Activated CD4-positive, alpha-beta memory T cell treated with anti-CD3 and anti-CD28 coated beads for 36 hours (primary cell): ENCODE measurements at places on chromosomes 16 and 17.
A peak's percentile ranks its signal among the peaks of the same experiment; 100 is the strongest.

GRCh38 chr17:56983366-56983765 is 5.4 kb downstream of the SCPEP1 start:
- peaks cover 9% of the 10 kb centered on the region for H3K4me1 ChIP-seq
- no peaks in the 10 kb centered on the region for H3K27me3 ChIP-seq
- H3K4me3 ChIP-seq = no peak overlapping the region
- H3K27ac ChIP-seq = no peak overlapping the region

- no peak overlapping the region for H3K27ac ChIP-seq
- DNase-seq = no peak
- H3K36me3 ChIP-seq = no peaks in the 10 kb centered on the region
- H3K27me3 ChIP-seq = peaks cover 3% of the 10 kb centered on the region
Observed at GRCh38 chr16:86910161-86910769, 331.9 kb downstream of the FOXL1 start.

DNA sequence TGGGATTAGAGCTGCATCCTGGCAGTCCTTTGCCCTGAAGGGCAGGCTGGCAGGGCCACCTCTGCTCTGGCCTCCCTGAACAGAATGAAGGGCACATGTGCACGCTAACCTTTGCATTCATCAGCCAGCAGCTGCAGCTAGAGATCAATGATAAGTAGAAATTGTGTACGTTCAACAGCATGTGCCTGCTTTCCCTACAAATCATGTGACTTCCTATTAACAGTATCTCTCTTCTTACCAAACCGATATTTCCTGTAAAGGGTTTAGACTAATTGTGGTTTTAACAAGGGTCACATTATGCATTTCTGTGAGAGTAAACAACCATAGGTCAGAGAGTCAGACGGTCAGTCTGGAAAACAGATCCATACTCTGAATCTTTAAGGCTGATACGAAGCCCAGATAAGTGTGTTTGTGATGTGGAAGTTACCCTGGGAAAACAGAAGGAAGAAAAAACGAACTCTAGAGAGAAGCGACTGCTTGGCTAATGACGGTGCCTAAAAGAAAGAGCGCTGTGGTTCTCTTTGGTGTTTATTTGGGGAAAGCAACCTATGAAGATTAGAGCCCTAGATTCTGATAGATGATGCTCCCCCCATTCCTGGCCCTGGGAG is 219.4 kb downstream of the MAF start:
- H3K4me1 ChIP-seq = peaks cover 28% of the 10 kb centered on the region
- H3K27ac ChIP-seq = peak overlapping the region; percentile 67

DNA sequence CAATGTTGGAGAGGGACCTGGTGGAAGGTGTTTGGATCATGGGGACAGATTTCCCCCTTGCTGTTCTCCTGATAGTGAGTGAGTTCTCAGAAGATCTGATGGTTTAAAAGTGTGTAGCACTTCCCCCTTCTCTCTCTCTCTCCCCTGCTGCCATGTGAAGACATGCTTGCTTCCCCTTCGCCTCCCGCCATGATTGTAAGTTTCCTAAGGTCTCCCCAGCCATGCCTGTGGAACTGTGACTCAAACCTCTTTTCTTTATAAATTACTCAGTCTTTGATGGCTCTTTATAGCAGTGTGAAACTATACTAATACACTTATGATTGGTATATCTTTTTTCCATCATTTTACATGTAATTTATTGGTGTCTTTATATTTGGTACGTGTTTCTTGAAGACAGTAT is 13.4 kb downstream of the ADGRG5 start:
- no peaks in the 10 kb centered on the region for H3K27me3 ChIP-seq
- H3K4me1 ChIP-seq = peaks cover 8% of the 10 kb centered on the region
- peaks cover 9% of the 10 kb centered on the region for H3K36me3 ChIP-seq
- no peak for DNase-seq

DNA sequence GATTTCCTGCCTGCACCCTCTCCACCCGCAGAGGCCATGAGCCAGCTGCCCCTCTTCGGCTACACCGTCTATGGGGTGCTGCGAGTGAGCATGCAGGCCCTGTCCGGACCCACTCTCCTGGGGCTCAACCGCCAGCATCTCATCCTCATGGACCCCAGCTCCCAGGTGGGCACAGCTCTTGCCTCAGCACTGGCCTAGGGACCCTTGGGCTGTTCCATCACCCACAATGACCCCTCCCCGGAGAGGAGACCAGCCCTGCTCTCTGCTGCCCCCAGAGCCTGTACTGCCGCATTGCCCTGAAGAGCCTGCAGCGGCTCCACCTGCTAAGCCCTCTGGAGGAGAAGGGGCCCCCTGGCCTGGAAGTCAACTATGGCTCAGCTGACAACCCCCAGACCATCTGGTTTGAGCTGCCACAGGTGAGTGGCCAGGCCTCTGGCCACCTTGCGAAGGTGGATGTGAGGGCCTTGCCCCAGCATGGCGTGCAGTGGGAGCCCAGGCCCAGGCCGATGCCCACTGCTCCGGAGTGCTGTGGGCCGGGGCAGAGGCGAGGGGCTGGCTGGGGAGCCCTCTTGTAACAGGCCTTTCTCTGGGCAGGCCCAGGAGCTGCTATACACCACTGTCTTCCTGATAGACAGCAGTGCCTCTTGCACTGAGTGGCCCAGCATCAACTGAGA is 7.3 kb upstream of the SMIM5 start:
- no peak overlapping the region for H3K4me3 ChIP-seq
- no peak overlapping the region for H3K27ac ChIP-seq
- H3K4me1 ChIP-seq = no peaks in the 10 kb centered on the region
- H3K27me3 ChIP-seq = no peaks in the 10 kb centered on the region

- no peak overlapping the region for H3K27ac ChIP-seq
- H3K27me3 ChIP-seq = no peaks in the 10 kb centered on the region
- no peaks in the 10 kb centered on the region for H3K36me3 ChIP-seq
- H3K4me1 ChIP-seq = no peaks in the 10 kb centered on the region
- DNase-seq = no peak
Observed at GRCh38 chr16:47057630-47057993, 84.1 kb upstream of the DNAJA2 start.

DNA sequence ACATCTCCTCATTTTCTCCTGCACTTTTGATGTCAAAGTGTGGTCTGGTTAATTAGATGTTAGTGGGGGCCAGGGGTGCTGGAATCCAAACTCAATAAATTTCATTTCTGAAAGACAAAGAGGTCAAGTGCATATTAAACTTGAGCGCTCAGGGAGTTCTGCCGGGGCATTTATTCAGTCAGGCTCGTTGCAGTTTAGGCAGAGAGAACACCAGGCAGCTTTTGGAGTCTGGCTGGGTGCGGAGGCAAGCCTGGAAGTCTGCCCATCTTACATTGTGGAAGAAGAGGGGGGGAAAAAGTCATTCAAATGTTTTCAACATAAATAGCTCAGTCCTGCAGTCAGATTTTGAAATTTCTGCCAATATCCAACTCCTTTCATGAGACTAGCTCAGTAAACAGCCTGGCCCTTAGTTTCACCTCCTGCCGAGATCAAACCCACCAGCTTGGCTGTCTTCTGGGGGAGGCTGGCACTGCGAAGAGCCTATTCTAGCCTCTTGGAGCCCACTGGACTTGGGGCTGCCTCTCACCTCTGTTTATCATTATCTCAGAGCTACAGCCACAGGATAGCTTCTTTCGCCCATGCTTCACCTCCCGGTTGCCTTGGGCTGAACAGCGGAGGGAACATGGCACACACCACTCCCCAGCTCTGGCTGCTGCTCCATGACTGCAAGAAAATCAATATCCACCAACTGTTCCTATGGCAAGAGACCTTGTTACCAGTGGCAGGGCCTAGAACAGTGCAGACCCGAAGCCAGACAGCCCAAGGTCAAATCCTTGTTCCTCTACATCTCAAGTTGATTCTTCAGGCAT is 177.4 kb upstream of the CDH5 start:
- H3K4me1 ChIP-seq = no peaks in the 10 kb centered on the region
- peaks cover 10% of the 10 kb centered on the region for H3K27me3 ChIP-seq
- DNase-seq = no peak
- no peak overlapping the region for H3K4me3 ChIP-seq

DNA sequence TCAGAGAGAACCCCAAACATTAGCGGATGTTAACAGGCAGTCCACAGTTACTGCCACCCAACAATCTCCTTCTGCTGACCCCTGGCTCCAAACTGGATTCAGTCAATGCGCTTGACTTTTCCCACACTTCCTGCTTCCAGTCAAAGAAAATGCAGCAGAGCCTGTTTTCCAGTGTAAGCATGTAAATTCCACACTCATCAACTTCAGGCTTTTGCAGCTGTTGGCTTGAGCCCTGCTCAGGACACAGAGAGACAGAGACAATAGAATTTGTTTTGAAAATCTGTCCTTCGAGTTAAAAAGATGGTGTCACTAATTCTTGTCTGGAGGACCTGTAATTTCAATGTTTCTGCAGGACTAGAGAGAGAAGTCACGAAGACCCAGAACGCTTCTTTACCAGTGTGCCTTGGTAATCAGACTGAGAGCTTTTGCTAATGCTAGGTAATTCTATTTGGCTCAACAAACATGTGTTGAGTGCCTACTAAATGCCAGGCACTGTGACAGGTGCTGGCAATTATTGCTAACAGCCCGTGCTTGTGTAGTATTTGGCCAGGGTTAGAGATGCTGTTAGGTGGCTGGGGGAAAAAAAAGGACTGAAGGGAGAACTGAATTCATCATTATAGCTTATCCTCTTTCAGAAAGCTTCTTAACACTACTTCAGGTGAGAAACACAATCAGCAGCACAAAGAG is 32.5 kb downstream of the HOXB1 start:
- H3K27me3 ChIP-seq = peaks cover 9% of the 10 kb centered on the region
- H3K4me3 ChIP-seq = no peak overlapping the region
- DNase-seq = no peak

DNA sequence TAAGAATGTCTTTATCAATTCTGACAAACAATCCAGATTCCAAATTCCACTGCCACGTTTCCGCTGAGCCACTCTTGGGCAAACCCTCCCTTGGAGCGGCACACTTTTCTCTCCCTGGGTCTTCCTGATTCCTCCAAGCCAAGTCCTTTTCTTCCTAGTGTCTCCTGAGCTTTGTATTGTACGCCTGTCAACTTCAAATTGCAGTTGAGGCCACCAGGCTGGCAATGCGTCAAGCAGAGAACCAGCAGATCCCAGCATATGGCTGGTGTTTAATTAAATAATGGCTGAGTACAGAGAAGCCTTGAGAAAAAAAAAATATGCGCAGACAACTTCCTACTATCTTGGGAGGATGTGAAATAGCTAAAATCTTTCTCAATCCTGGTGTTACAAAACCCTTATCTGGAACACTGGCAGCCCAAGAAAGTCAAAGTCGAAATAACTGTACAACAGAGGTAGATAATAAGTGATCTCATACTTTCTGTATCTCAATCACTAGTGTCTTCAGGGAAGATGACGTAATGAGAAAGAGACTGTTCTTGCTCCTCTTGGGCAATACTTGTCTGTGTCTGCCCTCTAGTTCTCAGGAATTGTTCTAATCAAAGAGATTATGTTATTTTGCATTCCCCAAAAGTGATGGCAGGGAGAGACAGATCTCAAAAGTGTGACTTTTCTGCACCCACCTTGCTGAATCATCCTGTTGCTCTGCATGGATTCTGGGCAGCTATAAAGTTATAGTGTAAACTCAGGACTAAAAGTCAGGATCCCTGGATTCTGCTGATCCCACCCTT is 15.0 kb downstream of the SMIM36 start:
- H3K27me3 ChIP-seq = peaks cover 4% of the 10 kb centered on the region
- H3K36me3 ChIP-seq = no peaks in the 10 kb centered on the region
- no peak for DNase-seq
- no peak overlapping the region for H3K27ac ChIP-seq
- no peak overlapping the region for H3K4me3 ChIP-seq

DNA sequence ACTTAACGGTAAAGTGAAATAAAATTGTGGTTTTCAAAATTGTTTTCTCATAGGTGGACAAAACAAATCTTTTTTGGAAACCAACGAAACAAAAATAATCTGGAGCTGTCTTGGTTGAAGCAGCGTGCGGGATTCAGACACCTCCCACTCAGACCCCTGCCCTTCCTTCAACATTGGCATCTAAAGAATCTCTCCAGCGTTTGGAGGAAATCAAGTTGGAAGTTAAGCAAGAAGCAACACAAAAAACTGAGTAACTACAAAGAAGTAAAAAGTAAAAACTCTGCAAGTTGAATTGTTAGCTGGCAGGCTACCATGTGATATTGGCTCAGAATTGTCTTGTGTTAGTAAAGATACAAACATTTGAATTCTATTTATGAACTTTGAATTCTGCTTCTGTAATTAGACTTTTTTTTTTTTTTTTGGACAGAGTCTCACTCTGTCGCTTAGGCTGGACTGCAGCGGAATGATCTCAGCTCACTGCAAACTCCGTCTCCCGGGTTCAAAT is 361.0 kb upstream of the PMFBP1 start:
- H3K27me3 ChIP-seq = no peaks in the 10 kb centered on the region
- H3K27ac ChIP-seq = no peak overlapping the region
- no peaks in the 10 kb centered on the region for H3K4me1 ChIP-seq

- no peak overlapping the region for H3K4me3 ChIP-seq
- DNase-seq = no peak
- H3K27me3 ChIP-seq = peaks cover 2% of the 10 kb centered on the region
- no peaks in the 10 kb centered on the region for H3K4me1 ChIP-seq
- H3K36me3 ChIP-seq = no peaks in the 10 kb centered on the region
- H3K27ac ChIP-seq = no peak overlapping the region
Observed at GRCh38 chr17:7747635-7748071, 30.1 kb downstream of the DNAH2 start.

- H3K36me3 ChIP-seq = no peaks in the 10 kb centered on the region
- no peak overlapping the region for H3K27ac ChIP-seq
- no peaks in the 10 kb centered on the region for H3K27me3 ChIP-seq
- H3K4me3 ChIP-seq = no peak overlapping the region
- DNase-seq = no peak
- peaks cover 20% of the 10 kb centered on the region for H3K4me1 ChIP-seq
Observed at GRCh38 chr16:4373909-4374742, 2.5 kb downstream of the VASN start.

GRCh38 chr17:49580055-49580721 is 4.5 kb downstream of the NXPH3 start:
- no peak overlapping the region for H3K27ac ChIP-seq
- H3K4me1 ChIP-seq = peaks cover 2% of the 10 kb centered on the region
- no peaks in the 10 kb centered on the region for H3K36me3 ChIP-seq
- peaks cover 26% of the 10 kb centered on the region for H3K27me3 ChIP-seq
- no peak for DNase-seq

DNA sequence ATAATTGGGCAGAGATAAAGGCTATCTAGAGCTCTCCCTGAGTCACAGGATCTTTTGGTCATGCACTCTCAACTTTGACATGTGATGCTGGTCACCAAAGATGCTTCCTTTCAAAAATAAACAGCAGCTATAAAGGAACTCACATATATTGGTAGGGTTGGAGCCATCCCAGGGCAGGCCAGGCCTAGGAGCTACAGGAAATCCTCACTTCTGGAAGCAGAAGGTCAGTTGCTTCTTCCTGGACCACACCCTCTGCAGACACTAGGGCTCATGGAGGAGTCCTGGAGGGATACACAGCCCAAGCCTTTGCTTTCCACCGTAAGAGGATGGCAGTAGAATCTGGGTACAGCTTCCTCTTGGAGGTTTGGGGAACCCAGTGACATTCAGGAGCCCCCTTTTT is 24.6 kb downstream of the SOST start:
- H3K36me3 ChIP-seq = no peaks in the 10 kb centered on the region
- no peak for DNase-seq
- no peaks in the 10 kb centered on the region for H3K4me1 ChIP-seq
- H3K27me3 ChIP-seq = peaks cover 5% of the 10 kb centered on the region

GRCh38 chr17:78838574-78839005 is 2.0 kb downstream of the USP36 start:
- H3K27ac ChIP-seq = peak overlapping the region; percentile 87
- peaks cover 39% of the 10 kb centered on the region for H3K4me1 ChIP-seq
- H3K27me3 ChIP-seq = no peaks in the 10 kb centered on the region
- H3K36me3 ChIP-seq = peaks cover 43% of the 10 kb centered on the region
- no peak for DNase-seq
